ENCODE measurements at places on chromosomes 13 and 19. TPM values are rescaled to one million over a fixed set of nuclear protein-coding genes. Genes with fewer than 3 reads are reported as not detected.
A peak's percentile ranks its signal among the peaks of the same experiment; 100 is the strongest.

DNA sequence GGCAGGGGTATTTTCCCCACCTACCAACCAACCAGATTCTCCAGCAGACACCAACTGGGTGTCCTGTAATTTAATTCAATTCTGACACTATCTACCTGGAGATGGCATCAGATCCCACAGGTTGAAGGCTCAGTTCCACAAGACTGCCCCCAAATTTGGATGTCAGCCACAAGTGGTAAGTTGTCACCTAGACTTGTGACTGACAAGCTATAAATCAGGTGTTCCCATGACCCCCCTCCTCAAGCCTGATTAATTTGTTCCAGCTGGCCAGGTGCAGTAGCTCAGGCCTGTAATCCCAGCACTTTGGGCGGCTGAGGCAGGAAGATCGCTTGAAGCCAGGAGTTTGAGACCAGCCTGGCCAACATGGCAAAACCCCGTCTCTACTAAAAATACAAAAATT lies 10.6 kb upstream of the HAUS5 start:
- DNase-seq: no peak

GRCh38 chr13:36369268-36370107 lies 23.3 kb upstream of the SPART start:
- no peak for DNase-seq

DNA sequence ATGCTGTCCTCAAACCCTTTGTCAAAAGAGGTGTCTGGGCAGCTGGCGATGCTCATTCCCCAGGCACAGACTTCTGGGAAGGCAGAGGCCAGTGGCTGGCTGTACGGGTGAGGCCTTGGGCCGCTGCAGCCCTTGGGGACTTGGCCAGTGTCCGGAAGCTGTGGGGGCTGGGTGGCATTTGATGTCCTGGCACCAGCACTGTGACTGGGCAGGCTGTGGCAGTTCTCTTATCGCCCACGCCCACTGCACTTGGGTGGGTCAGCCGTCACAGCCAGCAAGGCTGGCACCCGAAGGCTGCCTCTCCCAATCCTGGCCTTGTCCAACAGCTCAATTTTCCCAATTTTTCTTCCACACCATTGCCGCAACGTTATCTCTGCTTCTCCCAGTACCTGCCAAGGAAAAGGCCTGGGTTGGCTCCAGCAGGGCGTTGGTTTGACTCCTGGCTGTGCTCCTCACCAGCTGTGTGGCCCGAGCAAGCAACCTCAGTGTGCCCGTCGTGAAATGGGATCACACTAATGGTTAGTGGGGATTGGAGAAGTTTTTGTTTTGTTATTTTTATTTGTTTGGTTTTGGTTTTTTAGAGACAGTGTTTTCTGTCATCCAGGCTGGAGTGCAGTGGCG lies 12.7 kb upstream of the SLC44A2 start:
- DNase-seq: peak; percentile 94

DNA sequence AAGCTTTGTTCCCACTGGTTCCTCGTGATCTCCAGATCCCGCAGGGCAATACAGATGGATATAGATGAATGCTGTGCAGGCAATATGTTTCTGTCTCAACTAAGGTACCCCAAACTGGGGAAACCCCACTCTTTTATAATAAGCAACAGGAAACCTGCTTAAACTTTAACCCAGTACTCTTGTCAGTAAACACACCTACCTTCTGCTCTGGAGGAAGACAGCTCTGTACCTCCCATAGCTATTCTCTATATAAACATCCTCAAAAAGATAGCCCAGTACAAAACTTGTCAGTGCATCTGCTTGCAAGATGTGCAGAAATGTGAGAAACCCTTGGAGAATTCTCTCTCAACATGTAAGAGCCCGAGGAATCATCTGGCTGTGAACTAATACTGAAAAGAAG lies 583.6 kb downstream of the OLFM4 start:
- no peak for DNase-seq

GRCh38 chr19:15508035-15508710 lies at the start of gene CYP4F22:
CYP4F22 (plus strand) TSS chr19:15508525; CDS start chr19:15525337, 16,812 bp downstream.
- DNase-seq: no peak

DNA sequence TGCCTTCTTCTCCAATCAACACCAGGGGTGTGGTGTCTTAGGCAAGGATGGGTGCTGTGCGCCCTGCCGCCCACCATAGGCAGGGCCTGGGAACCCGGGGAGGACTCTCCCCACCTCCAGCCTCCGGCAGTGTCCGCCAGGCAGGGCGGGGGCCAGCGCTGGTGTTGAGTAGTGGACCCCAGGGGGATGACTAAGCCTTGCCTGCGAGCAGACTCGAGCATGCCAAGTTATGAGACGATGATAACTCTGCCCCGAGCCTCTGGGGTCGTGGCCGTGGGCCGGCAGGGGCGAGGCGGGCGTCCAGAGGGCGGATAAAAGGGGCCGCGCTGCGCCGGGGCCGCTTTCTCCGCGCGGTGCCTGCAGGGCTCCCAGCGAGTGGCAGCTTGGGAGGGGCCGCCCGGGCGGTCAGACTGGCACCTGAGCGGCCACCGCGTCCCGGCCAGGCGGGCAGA lies at the start of gene MEDAG:
Gene MEDAG, plus strand, starts transcription at position 340 of the 452 bp plus-strand sequence. CDS start 245 bp downstream, outside the sequence.
- DNase-seq: peak; percentile 76

DNA sequence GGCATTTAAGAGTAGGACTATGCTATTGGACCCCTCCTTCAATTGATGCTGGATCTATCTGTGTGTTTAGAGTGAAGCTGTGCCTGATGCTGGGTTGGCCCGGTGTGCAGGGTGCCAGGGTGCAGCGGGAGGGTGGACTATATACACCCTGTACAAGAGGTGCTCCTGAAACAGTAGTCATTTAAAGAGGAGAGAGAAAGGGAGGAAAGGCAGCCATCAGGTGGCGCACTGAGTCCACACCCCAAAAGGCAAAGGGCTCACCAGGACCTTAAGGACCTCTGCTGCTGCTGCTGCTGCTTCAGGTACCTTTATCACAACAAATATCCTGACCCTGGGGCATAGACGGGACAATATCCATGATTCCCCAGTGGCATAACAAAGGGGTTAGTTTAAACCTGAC lies 39.4 kb downstream of the ZNF136 start:
- no peak for DNase-seq

- no peak for DNase-seq
Measured at GRCh38 chr13:43988302-43988701, 108.6 kb downstream of the LACC1 start.

- no peak for DNase-seq
Measured at GRCh38 chr13:49652355-49653305, 24.3 kb downstream of the ARL11 start.

DNA sequence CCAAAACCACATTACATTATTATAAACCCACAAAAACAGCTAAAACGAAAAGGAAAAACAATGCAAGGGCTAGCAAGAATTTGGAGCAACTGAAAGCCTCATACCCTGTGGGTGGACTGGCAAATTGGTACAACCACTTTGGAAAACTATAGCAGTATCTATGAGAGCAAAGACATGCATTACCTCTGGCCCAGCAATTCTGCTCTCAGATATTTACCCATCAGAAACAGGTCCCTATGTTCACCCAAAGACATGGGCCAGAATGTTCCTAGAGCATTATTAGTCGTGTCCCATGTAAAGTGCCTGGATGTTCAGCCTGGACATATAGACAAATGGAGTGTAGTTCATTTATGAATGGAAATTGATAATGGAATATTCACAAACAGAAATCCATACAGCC lies 27.9 kb downstream of the POP4 start:
- no peak for DNase-seq

DNA sequence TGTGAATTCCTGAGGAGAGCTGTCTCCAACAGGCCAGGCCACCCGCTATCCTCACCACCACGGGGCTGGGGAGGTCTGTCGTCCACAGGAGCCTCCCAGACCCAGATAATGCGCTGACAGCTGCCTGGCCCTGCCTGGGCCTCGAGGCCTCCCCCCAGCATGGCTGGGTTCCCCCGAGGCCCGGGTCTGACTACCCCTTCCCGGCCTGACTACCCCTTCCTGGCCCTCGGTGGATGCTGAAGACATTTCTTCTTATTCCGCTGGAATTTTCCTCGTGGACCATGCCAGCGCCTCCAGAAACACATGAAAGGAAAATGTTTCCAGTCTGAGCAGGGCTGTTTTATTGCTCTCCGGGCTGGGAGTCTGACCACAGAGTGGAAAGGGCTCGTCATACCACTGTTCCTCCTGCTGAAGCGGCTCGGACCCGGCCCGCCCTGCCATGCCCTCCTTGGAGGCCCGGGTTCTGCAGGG lies 16.8 kb upstream of the COMP start:
- no peak for DNase-seq

DNA sequence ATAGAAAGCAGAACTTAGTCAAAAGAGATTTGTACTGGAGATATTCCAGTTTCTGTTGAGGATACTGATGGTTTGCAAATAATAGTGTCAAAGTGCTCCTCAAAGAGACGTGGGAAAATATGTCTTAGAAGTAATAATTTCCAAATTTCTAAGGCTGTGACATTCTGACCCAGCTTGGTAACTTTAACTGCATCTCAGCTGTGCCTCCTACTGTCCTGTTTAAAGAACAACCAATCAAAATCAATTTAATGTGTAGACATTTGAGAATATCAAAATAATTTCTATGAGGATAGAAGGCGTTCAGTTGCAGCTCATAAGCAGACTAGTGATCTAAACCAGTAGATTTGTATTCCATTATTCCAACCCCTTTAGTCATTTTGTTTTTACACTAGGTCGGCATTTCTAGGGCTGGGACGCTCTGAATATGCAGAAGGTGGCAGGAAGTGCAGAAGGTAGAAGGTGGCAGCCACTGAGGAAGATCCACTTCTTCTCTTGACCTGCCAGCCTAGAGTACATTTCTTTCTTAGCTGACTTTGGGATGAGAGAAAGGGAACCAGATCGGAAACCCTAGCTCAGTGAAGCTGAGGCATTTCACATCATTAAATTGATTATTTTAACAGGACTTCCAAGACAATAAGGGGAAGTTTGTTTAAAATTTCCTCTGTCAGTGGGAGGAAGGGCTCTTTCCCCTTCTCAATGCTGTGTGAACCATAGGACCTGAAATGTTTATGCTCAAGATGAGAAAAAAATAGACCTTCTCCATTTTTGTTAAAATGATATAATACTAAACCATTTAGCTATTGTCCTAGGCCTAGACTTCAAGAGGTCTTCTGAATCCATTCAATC lies 67.5 kb downstream of the COL4A1 start:
- DNase-seq: no peak

GRCh38 chr13:46213242-46213641 lies 1.5 kb downstream of the LRRC63 start:
- no peak for DNase-seq

- no peak for DNase-seq
Measured at GRCh38 chr19:38429811-38430156, 3.7 kb upstream of the RYR1 start.

- no peak for DNase-seq
Measured at GRCh38 chr13:91045351-91046034, 302.0 kb upstream of the MIR17HG start.

DNA sequence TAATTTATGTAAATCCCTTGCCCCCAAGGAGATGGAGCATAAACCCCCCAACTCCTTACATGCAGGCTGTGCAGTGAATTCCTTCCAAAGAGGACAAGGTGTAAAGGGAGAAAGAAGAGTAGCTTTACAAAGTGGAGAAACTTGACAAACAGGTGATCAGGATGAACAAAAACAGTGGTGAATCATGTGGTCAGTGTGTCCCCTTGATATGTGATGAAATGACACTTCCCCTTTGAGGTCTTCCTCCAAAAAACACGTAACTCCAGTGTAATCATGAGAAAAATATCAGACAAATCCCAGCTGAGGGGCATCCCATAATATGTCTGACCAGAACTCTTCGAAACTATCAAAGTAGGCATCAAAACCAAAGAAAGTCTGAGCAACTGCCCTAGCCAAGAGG lies 29.5 kb upstream of the AKT2 start:
- DNase-seq: no peak

GRCh38 chr13:57409121-57409520 lies 222.4 kb upstream of the PCDH17 start:
- DNase-seq: no peak

DNA sequence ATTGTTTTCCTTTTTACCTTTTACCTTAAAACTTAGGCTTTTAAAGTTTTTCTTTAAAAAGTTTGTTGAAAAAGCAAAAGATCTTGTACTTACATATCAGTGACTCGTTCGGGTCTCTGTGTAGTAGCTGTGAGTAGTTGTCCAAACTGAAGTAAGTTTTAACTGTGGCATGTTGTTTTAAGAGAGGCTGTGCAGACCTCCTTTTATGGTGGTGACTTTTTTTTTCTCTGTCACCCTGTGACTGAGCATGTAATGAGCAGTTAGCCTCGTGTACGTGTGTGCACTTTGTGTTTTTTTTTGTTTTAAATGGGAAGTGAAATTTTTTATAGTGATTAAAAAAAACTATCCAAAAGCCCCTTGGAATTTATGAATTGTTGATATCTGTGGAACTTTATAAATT lies at the start of gene GPR183:
Gene GPR183, minus strand, starts transcription at position 153 of the 400 bp plus-strand sequence. CDS start 11,254 bp downstream, outside the sequence.
- no peak for DNase-seq

DNA sequence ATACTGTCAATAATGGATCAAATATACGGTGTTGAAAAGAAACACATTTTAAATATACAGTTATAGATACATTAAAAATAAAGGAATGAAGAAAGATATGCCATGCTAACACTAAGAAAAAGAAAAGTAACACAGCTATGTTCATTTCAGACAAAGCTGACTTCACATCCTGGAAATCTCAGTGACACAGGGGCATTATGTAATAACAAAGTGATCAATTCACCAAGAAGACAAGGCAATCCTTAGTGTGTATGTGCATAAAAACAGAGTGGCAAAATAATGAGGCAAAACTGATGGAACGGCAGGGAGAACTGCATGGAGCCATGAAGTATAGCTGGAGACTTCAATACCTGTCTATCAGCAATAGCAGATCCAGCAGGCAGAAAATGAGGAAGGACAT lies 13.1 kb downstream of the ZNF14 start:
- no peak for DNase-seq

DNA sequence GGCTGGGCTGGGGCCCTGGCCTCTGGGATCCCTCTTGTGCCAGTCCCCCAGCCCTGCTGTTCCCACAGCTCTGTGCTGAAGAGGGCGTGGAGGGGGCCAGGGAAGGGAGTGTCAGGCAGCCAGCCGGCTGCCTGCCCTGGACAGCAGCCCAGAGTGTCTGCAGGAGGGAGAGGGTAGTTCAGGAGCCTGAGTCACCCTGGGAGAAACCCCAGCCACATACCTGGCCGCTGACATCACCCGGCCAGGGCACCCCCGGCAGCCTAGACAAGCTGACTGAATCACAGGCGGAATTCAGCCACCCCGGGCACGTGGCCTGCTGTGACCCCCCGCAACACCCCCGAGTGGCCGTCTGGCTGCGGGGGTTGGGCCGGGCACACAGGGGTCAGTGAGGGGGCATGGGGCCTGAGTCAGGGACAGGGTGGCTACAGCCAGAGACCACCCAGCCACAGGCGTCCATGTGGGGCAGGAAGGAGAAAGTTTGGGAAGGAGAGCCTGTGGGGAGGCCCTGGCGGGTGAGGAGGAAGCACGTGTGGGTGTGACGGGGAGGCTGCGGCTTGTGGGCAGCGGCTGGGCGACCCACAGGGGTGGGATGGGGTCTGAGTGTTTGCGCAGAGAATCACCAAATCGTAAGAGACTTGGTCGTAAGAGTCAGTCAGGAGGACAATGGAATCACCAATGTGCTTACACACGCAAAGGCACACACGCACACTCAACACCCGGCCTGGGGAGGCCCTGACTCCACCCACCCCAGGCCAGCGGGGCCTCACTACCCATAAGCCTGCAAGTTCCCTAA lies 11.9 kb upstream of the FOSB start:
- DNase-seq: peak; percentile 99

Gene ANGPTL4
- 3.3 TPM for total RNA-seq

Gene LYPD3
- 0.53 TPM for total RNA-seq

Gene NFIC
- 106 TPM for total RNA-seq

Gene ARHGAP35
- total RNA-seq: 21.6 TPM

Gene TJP3
- total RNA-seq: 16.2 TPM

Gene PTH2
- not detected for total RNA-seq

Gene F10
- 1.9 TPM for total RNA-seq

Gene OVOL3
- not detected for total RNA-seq

Gene SMIM24
- 4.3 TPM for total RNA-seq

Gene ZNF69
- total RNA-seq: 13.6 TPM

Measured in pancreas (tissue), 10 donors.